Stimulated activated CD4-positive, alpha-beta T cell treated with anti-CD3 and anti-CD28 coated beads, TNF-alpha, amount 100 ng/mL, for 4 hours (primary cell): ENCODE measurements at places on chromosomes 4 and X.

GRCh38 chrX:71919431-71919830 lies 8.8 kb downstream of the NHSL2 start:
- no peak for DNase-seq

DNA sequence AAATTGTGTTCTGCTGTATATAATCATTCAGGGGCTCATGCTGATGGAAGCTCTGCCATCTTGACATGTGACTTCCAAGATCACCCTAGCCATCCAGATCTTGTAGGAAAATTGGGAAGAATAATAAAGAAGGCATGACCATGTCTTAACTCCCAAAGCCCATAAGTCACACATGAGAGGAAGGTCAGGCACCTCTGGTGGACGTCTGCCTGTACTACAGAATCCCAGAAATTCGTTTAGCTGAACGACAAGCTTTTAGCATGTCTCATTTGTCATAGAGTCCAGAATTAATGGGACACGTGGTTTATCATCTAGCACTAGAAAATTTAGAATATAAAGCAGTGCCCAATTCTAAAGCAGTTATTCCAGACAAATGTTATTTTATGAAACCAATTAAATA lies 212.7 kb downstream of the CENPC start:
- DNase-seq: no peak

GRCh38 chr4:84648863-84649647 lies 66.1 kb downstream of the CDS1 start:
- DNase-seq: no peak

DNA sequence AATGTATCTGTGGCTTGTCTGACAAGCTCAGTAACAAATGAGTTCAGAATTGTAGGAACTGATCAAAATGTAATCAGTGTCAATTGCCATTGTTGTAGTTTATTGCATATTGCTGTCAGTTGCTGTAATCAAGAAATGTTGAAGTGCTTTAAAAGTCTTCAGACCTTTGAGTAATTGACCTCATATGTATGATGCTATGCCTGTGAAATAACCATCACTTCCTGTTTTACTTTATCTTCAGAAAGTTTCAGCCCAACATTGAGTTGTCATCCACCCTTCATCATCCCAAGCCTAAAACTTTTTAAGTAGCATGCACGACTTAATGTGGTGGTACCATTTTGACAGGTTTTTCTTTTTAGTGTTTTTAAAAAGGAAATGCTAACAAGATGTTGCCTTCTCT lies 212.4 kb downstream of the ARHGAP10 start:
- DNase-seq: no peak

DNA sequence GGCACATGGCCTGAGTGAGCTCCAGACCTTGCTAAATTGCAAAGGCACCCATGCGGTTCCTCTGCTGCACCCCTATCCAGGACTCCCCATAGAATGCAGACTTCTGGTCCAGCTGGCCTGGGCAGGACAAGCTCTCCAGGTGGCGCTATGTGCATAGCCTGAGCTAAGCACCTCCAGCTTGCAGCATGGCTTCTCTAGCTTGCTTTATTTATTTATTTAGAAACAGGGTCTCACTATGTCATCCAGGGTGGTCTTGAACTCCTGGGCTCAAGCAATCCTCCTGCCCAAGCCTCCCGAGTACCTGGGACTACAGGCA lies 5.5 kb upstream of the WFS1 start:
- DNase-seq: no peak

DNA sequence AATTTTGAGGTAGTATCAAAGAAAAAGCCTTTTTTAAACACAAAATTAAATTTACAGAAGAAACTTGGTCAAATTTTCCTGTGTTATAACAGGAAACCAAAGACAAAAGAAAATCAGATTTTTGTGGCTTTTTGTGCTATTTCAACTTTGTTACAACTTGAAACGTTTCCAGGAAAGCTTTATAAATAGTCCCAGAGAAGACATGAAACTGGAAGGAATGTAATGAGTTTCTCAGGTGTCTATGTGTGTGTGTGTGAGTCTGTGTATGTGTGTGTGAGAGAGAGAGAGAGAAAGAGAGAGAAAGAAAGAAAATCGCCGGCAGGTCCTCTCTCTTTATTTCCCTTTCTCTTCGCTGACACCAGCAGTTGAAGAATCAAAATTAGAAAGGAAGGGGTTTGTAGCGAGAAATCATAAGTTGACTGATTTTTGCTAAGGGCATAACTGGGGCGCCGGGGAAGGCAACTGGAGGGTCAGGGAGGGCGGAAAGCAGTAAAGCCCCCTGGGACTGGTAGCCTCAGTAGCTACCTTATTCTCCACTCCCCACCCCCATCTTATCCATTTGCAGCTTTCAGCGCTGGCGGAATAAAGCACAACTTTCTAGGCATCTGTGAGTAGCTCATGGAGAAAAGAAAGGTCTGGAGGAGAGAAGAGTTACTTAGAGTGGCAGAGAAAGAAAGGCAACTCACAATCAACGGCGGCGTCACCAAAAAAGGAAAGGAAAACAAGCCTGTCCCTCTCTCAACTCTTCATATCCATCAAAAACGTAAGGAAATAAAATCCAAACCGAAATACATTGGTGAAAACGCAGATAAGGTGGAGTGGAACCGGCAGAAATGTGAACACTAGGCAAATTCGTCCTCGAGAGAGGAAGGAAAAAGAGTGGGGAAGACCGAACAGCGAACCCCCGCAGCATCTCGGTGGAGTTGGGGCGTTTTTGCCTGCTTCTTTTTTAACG lies 1.3 kb downstream of the TMEM47 start:
- DNase-seq: no peak

DNA sequence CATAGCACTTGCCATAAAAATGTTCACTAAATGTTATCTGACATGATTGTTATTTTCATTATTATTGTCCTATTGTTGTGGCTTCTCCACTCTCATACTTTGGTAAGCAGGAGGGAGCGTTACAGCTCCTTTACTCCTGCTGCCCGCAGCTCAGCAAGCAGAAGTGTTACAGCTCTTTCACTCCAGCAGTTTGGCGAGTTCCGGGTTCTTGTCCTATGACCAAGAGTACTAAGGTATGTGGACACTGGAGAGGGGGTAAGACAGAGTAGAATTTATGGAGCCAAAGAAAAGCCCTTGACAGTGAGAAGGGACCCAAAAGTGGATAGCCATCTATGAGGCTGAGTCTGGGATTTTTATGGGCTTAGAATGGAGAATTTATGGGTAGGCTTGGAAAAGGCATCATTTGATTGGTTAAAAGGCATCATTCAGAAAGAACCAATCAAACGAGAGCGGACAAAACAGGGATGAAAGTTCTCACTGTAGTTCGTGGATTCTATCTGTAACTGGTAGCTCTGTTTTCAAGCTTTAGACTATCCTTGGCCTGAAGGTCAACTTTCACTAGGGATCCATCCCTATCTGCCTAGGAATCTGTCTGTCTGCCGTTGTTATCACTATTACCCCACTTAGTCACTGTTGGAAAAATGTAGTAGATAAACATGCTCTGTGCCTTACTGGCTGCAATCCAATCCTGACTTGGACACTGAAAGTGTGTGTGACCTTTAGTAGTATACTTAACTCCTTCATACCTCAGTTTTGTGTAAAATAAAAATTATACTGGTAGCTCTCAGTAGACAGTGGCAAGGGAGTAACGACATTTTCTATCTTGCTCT lies 545.6 kb upstream of the LCORL start:
- DNase-seq: no peak

- DNase-seq: no peak
Measured at GRCh38 chr4:118282692-118283091, 70.1 kb downstream of the PRSS12 start.
